ENCODE measurements at places on chromosomes 11 and 22.

- no peak for DNase-seq
These were observed 24.3 kb upstream of the KCNQ1OT1 start for GRCh38 chr11:2724104-2724503.

DNA sequence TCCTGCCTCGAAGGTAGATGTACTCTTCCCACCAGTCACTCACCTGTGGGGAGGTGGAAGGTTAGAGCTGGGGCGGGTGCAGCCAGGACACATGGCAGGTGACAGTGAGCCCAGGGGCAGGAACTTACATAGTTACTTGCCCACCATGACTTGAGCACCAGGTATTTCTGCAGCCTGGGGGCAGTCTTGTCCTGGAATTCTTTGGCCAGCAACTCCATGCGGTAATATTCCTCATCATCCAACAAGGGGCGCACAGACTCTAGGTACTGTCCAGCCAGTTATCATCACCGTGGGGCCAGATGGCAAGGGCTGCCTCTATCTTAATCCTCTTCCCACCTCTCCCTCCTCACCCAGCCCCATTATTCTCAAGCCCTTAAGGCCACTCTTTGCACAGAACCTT is 2.2 kb downstream of the CPT1B start:
- no peak for DNase-seq

DNA sequence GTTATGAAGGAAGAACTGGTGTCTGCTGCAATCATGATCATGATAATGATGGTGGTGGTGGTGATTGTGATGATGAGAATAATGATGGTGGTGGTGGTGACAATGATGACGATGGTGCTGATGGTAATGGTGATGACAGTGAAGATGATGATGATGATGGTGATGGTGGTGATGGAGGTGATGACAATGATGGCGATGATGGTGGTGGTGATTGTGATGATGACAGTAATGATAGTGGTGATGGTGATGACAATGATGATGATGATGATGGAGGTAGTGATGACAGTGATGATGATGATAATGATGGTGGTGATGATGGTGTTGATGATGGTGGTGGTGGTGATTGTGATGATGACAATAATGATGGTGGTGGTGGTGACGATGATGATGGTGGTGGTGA is 52.8 kb upstream of the ANO1 start:
- DNase-seq = no peak

DNA sequence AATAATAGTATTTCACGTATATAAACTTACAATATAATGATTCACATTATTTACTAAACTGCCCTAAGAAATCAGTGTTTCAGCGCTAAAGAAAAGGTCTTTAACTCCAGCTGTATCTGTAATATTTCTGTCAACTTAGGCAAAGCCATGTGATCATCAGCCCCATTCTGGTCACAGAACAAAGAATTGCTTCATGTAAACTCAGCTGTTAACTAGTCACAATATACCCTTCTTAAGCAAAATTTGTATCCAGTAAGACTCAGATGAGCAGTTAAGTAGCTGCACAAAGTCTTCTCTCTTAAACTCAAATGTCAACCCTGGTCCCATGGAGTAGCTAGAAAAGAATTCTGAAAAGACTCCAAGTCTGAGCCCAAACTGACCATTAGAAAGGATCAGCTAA is 26.6 kb downstream of the HPS5 start:
- DNase-seq = no peak

DNA sequence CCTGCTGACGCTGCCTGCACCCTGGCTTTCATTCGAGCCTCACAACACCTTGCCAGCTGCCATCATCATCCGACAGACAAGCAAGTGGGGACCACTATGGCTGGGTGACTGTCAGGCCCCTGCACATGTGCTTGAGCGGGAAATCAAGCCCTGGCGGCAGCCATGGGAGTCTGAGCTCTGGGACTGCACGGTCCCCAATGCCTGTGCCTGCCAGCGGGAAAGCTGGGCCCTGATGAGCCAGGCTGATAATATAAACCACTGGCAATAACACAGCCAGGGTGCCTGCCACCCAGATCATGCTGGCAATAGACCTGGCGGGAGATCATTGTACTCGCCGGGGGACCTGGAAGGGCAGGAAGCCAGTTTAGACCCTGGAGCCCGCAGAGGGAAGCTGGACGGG is 2.5 kb downstream of the FGF3 start:
- DNase-seq = no peak

GRCh38 chr22:27842201-27842600 is 40.6 kb upstream of the MN1 start:
- no peak for DNase-seq

- DNase-seq = no peak
These were observed 19.3 kb downstream of the MYH9 start for GRCh38 chr22:36368359-36368983.

- no peak for DNase-seq
These were observed 29.5 kb downstream of the ACO2 start for GRCh38 chr22:41498303-41498835.

GRCh38 chr22:36546092-36546804 is 17.3 kb upstream of the EIF3D start:
- DNase-seq = peak; percentile 38

Data from activated T-cell treated with anti-CD3 and anti-CD28 coated beads, Interleukin-2, amount 50 U/mL, for 24 hours (primary cell).